ENCODE measurements at places on chromosomes 6 and 20.
A peak's percentile ranks its signal among the peaks of the same experiment; 100 is the strongest.

DNA sequence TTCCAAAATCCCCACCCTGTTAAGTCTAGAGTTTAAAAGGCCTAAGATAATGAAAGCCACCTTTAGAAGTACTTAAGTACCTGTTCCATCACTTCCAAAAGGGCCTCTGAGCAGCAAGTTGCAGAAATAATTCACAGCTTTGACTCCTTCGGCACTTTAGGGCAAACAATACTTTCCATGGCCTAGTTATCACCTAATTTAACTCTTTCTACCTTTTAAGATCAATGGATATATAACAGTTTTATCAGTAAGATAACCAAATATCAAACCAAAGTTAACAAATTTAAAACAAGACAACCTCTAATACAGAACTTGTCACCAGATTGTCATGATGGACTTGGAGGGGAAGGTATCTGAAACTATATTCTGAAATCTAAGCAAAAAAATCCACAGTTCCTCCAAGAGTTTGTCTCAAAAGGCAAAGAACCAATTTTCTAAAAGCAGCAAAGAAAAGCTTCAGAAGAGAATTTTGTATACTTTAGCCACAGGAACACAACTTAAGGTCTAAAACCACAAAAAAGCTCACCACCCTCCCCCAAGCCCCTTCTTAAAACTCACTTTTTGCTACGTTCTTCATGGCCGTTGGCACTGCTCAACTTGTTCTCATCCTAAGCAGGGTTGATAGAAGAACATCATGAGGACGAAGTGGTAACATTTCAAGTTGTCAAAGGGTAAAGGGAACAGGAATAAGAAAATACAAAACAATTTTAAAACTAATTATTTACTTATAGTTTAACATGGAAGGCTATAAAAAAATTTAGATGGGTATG lies 3.5 kb downstream of the RBM39 start:
- DNase-seq = no peak

GRCh38 chr6:15522427-15522826 lies 140.4 kb downstream of the DTNBP1 start:
- peak; percentile 31 for DNase-seq

- DNase-seq = no peak
Measured at GRCh38 chr6:147407571-147407970, 100.9 kb upstream of the SAMD5 start.

DNA sequence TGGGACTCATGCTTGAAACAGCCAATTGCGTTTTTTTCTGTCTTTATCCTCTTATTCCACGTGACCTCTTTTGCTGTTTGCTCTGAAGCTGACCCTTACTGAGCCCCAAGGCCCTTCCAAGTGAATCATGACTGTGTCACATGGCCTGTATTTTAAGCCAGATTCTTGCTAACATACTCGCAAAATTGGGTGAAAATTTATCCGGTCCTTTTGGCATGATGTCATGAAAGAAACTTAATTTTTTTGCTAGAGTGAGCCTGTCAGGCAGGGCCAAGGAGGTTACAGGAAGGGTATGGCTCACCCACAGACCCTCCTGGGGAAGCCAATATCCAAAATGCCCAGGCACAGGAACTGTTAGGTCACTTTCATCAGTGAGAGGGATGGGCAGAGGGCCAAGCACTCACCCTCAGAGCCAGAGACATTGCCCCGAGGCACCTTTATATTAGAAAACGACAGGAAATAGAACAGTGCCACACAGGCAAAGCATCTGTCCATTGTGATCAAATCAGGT lies 296.7 kb downstream of the CDH26 start:
- no peak for DNase-seq

DNA sequence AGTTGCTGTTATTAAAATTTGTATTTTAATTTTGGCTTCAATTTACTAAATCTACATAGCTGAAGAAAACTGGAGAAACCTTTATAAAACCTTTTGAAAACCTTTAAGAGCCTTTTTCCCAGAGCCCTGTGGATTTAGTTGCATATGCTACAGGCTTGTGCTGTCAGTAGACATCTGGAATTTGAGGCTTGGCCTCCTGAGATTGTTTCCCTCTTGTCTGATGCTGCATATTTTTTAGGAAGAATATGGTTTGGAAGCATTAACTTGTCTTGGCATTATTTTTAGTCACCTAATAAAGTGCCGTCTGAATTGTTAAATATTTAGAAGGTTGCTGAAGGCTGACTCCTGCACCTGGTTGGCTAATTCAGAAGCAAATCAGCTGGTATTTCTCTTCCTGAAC lies 369.4 kb downstream of the UTRN start:
- DNase-seq = no peak

DNA sequence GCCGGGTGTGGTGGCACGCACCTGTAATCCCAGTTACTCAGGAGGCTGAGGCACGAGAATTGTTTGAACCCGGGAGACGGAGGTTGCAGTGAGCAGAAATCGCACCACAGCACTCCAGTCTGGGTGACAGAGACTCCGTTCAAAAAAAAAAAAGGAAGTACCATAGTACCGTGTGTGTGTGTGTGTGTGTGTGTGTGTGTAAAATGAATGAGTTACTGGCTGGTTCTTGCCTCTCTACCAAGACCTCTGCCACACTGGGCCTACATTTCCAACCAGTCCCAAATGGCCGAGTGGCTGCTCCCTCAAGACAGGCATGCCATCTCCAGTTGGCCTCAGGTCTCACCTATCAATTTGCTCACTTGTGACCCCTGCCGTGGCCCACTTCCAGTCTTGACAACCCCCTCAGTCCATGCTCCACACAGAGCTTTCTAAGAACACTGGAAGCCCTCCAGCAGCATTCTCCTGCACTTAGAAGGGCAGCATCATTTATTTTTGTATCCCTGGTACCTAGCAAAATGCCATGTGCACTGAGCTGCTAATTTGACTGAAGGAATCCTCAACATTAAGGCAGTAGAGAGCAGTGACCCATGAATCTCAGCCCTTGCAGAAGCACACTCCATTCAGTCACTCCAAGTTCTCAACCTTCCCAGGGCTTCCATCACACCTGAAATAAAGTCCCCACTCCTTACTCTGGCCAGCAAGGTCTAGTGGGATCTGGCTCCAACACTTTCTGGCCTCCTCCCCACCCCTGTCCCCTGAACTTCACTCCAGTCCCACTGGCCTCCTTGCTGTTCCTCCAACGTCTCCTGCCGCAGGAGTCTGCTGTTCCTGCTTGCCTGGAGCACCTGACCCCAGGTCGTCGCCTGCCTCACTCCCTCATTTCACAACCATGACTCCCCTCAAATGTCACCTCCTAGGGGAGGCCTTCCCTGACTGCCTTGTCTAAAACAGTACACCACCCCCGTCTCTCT lies 29.9 kb downstream of the COX4I2 start:
- no peak for DNase-seq

GRCh38 chr6:74606582-74607071 lies 599.2 kb downstream of the COL12A1 start:
- no peak for DNase-seq

DNA sequence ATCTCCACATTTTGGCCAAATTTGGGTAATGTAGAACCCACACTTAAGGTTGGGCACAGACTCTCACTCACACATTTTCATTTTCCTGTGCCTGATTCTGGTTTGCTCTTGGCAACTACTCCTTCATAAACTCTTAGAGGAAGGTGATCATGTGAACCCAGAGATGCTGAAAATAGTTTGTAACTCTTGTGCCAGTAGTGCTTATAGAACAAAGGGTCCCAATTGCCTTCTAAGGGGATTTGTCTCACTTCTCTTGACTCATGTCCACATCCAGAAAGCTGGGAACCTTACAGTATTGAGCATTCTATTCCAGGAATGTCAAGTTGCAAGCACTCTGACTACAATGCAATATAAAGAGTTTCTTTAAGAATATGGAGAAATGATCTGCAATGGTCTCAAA lies 62.0 kb upstream of the TASP1 start:
- DNase-seq = no peak

- no peak for DNase-seq
Measured at GRCh38 chr6:77373955-77374354, 89.3 kb downstream of the HTR1B start.

- DNase-seq = no peak
Measured at GRCh38 chr20:9705722-9706476, 133.0 kb downstream of the PAK5 start.

GRCh38 chr6:106749609-106750008 lies 120.2 kb downstream of the QRSL1 start:
- DNase-seq = no peak

GRCh38 chr6:45715508-45715803 lies 300.2 kb downstream of the CLIC5 start:
- no peak for DNase-seq

DNA sequence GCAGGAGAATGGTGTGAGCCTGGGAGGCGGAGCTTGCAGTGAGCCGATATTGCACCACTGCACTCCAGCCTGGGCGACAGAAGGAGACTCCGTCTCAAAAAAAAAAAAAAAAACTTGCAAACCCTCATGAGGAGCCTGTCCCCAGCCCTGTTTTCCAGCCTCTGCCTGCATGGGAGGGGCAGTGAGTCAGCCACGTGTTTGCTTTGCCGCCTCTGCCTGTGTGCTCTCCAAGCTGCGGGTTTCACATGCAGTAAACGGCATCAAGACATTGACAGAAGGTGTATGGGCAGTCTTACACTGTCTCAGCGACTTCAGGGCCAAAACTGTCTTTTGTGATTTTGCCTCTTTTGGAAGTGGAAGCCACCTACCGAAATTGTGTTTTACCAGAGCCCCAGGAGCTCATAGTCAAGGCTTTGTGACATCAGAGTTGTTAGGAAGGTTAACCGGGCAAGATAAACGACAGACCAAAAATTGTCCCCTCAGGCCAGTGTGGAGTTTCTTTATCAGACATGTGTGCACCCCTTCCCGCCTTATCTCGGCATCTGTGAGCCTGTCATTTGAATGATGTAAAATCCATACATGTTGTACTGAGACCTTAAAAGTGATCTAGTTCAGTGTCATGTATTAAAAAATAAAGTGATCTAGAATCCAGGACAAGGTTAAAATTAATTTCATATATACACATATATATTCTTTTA lies 52.9 kb downstream of the RPP40 start:
- no peak for DNase-seq

DNA sequence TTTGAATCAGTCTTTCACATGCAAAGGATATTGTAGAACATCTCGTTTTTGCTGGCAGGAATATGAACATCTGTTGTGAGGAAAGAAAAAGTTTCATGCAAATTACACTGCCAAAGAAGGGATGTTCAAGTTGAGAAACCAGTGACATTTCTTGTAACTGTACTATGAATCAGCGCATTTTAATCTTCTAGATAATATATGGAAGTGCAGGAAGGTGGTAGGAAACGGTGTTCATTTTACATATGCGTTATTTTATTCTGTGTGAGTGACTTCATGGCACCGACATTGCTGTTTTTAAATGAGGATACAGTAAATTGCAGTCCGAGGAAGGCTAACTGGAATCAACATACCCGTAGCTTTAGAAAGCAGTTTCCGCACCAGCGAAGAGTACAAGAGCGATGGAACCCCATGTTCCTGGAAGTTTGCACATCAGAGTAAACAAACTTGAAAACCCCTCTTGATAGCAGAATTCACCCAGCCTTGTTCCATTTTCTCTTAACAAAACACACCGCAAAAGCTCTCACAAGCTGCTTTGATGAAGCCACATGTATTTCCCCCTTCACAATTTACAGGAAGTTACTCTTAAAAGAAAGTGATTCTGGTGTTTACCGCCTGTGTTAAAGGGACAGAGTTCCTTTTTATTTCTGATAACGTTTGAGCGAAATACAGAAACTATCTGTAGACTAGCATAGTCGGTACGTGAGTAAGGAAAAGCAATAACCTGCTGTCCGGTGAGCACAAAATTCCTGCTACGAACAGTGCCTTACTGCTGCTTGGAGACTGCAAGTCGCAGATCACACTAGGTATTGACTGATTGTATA lies 11.5 kb downstream of the PRDM1 start:
- DNase-seq = no peak

GRCh38 chr6:154232013-154232910 lies 124.3 kb downstream of the IPCEF1 start:
- DNase-seq = no peak

DNA sequence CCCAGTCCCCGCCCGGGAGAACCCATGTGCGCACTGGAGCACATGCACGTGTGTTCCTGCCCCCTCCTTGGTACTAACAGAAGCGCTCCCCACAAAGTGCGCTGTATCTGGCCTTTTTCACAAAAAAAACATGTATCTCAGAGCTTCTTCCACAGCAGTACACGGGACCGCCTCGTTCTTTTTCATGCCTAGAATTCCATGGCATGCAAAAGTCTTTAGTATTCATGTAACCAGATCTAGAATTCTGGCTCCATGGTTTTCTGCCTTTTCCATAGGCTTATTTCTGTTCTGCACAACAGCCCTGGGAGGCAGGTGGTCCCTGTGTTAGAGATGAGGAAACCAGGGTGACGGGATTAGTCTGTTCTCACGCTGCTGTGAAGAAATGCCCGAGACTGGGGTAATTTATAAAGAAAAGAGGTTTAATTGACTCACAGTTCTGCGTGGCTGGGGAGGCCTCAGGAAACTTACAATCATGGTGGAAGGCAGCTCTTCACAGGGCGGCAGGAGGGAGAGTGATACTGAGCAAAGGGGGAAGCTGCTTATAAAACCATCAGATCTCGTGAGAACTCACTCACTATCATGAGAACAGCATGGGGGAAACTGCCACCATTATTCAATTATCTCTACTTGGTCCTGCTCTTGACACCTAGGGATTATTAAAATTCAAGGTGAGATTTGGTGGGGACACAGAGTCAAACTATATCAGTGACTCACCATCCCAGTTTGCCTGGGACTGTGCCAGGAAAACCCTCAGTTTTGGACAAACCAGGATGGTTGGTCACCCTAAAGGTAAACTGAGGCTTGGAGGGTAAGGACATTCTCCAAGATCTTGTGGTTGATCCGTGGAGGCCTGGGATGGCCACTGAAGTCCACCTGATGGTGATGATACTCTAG lies 41.0 kb downstream of the C20orf203 start:
- DNase-seq = no peak

DNA sequence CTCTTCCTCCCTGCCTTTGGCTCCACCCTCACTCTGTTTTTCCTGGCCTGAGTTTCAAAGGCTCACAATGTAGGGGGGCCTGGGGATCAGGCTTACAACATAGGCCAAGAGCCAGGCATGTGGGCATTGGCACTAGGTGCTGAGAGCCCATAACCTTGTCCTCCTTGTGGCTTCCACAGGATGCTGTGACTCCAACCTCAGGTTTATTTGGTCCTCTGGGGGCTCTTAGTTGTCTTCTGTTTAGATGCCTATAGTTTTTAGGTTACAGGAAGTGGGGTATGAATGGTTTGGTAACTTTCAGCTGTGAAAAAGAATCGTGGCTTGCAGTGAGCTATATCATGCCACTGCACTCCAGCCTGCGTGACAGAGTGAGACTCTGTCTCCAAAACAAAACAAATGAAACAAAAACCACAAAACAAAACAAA lies 25.6 kb downstream of the MMP24 start:
- DNase-seq = no peak

GRCh38 chr6:32192608-32193039 lies at the start of gene GPSM3:
Gene GPSM3 (minus strand): TSS chr6:32192643. CDS start chr6:32192513, 130 bp downstream.
- DNase-seq = peak; percentile 77

Measured in left ventricle myocardium superior (tissue), 1 donor.